ENCODE measurements at places on chromosomes 2 and 18.

DNA sequence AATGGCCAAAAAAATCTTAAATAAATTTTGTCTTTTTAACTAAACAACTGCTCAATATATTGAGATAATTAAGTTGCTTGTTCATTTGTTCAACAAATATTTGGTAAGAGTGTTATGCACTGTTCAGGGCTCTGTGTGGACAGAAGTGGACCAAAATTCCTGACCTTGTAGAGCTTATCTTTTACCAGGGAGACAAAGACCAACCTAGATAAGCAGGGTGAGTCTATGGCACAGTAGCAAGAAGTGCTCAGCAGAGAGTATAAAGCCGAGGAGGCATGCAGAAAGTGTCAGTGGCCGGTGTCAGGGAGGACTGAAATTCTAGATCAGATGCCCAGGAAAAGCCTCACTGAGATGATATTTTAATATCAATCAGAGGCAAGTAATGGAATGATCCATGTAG lies 2.6 kb downstream of the RAB27B start:
- no peak for DNase-seq

- no peak for DNase-seq
These were observed 3.8 kb downstream of the AFG3L2 start for GRCh38 chr18:12373116-12373770.

DNA sequence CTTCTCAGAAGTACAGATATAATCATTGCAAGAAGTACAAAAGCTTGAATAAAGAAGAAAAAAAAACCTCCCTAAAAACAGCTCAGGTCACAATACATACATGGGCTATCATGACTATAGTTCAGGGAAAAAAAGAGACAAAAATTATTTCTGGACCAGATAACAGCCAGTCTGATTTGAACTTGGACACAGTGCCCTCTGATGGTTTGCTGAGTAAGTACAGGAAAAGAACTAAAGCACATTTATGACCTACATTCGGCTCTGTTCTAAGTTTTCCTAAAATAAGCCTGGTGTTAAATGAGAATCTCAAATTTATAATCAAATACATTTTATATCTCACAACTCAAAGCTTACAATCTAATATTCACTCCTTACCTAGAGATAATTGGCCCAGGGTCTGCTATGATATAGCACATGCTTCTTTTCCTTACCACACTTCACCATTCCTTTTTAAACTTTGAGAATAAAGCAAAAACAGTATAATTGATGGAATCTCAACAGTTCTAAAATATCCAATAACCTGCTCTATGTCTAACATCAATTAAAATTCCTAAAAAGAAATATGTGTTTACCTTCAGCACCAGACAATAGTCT lies 81.1 kb downstream of the RAPH1 start:
- peak; percentile 53 for DNase-seq

DNA sequence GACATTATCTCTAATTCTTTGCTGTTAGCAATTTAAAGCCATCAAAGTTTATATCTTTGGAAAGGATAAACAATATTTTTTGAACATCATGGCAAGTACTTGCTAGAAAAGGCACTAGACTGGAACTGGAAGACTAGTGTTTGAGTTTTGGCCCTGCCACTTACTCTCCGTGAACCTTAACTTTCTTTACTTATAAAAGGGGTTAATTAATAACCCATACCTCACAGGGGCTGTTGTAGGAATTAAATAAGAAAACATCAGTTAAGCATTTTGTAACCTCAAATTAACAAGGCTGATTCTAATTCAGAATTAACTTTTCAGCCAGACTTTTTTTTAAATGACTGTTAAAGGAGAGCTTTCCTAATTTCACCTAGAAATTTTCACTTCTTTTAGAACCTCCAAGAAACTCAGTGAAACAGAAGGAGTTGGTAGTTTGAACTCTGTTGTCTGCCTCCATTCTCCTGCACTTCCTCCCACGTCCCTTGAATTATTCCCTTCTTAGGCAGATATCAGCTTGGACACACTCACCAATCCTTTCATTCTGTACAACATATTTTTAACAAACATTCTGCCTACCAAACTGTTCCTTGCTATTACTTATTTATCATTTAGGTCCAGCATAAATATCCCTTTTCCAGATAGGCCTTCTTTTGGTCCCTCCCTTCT lies 79.5 kb downstream of the COX7A2L start:
- DNase-seq, result no peak

GRCh38 chr2:46062637-46063412 lies 234.4 kb upstream of the EPAS1 start:
- peak; percentile 64 for DNase-seq

DNA sequence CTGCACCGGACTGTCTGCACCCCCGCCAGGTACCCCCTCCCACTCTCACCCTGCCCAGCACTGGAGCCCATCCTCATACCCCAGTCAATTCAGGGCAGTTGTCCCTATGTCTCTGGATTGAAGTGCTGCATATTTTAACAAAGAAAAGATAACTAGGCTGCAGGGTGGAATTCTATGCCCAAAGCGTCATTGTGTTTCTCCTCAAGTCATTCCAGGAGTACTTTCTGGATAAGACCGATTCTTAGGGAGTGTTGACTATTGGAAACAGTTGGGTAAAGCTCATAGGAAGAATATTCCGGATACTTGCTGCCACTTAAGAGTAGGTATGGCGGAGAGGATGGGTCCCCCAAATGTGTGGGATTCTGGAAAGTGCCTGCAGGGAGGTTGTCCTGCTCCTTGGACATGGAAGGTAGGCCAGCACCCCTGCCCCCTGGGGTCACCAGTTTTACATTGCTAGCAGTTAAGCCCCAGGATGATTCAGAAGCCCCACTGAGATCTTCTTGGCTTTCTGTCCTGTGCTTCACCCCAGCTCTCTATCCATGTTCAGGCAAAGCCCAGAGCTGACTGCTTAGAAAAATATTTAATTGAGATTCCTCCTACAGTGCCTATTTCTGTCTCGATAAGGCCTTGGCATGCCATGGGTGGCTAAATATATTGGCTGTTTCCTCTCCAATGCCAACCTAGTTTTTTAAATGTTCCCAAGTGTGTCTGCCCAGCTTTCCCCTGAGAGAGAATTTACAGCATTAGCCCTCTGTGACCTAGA lies 48.2 kb downstream of the RPL37A start:
- DNase-seq, result no peak

Measured in CD4-positive, alpha-beta T cell treated with Interleukin-2 at 100 ng/mL for 4 hours (primary cell).